ENCODE measurements at places on chromosomes 12 and 14.

- no peak for DNase-seq
Observed at GRCh38 chr12:9606736-9607372, 862 bp downstream of the KLRB1 start.

DNA sequence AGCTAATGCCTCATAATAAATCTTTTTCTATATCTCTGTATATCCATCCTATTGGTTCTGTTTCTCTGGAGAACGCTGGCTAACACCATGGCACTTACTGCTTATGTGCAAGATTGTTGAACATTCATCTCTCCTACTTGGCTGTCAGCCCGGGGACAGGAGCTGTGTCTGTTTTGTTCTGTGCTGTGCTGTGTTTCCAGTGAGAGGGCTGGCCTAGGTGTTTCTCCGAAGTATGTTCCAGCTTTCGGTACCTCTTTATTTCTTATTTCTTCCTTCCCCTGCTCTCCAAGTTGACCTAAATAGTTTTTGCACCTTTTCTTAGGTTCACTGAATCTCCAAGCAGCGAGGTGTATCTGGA is 18.8 kb upstream of the NR4A1 start:
- no peak for DNase-seq

- DNase-seq: no peak
Observed at GRCh38 chr12:106058256-106059182, 80.2 kb downstream of the NUAK1 start.

- no peak for DNase-seq
Observed at GRCh38 chr14:70057519-70058136, 131.1 kb downstream of the SLC8A3 start.

DNA sequence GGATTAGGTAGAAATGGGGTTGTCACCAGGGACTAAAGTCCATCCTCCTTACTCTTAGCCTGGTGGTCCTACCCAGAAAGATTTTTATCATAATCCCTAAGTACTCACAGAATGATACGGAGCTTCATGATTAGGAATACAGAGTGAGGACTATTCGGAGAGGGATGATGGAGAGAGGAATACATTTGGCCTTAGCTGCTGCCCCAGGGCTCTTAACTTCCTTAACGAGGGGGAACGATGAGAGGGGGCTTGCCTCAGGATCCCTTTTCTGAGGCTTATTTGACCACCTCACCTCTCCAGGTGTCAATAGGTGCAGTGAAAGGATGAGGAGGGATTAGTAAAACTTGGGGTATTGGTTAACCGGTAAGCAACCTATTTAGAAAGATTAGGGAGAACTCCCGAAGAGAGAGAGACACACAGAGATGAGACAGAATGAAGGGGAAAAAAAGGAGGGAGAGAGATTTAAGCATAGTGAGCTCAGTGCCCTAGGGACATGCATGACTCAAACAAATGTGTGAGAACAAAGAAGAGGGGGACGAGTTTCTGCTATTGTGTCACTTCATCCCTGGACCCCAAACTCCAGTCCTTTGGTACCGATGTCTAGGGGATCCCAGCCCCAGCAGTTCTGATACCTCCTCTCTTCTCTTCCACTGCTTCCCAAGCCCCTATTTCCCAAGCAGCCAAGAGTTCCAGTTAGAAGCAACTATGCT is 1.1 kb downstream of the NFE2 start:
- DNase-seq: no peak

GRCh38 chr12:44015333-44015941 is 179.6 kb downstream of the TMEM117 start:
- DNase-seq: peak; percentile 47

GRCh38 chr12:70383886-70384285 is 17.8 kb downstream of the KCNMB4 start:
- DNase-seq: no peak

DNA sequence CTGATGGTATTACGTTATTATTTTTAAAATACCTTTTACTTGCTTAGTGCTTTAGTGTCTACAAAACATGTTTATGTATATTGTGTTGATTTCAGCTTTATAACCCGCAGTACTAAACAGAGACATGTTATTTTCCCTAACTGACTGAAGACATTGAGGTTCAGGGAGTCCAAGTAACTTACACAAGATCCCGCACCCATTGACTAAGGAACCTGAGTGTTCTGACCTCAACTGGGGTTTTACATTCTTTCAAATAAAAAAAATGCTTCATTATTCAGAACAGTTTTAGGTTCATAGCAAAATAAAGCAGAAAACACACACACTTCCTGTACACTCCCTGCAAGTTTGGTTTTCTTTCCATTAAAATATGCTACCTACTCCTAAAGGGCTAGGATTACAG is 60.4 kb upstream of the METAP2 start:
- DNase-seq: no peak

DNA sequence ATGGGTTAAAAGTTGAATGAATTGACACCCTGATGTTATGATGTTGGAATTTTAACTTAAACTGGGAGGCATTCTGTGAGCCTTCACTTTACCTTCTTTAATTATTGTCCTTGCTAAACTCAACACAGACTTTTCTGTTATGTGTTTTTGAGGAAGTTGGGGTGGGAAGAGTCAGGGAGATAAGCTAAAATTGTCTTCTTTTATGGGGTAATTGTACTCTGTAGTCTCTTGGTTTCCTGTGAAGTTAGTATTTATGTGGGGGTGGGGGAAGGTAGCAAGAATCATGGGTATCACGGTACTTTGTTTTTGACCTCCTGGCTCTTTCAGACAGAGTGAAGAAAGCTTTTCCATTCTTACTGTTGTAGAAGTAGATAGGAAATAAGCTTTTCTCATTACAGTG is 32.9 kb downstream of the RAB21 start:
- DNase-seq: no peak

- no peak for DNase-seq
Observed at GRCh38 chr14:83058068-83058467, 1524.4 kb upstream of the SEL1L start.

DNA sequence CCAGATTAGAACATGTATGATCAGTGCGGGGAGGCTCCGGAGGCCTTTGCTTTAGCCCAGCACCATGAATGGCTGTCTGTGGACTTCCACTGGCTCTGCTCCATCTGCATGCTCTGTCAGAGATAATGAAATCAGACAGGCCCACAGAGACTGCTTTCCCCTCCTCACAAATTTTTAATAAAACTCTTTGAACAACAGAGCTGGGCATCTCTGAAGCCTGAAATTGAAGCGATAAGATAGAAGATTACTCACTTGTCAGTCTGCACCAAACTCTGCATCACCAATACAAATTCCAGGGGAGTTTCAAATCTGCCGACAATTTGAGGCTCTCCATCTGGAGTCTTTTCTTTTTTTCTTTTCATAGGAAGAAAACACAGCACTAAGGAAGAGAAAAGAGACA is 110.0 kb downstream of the DYRK2 start:
- DNase-seq: no peak

DNA sequence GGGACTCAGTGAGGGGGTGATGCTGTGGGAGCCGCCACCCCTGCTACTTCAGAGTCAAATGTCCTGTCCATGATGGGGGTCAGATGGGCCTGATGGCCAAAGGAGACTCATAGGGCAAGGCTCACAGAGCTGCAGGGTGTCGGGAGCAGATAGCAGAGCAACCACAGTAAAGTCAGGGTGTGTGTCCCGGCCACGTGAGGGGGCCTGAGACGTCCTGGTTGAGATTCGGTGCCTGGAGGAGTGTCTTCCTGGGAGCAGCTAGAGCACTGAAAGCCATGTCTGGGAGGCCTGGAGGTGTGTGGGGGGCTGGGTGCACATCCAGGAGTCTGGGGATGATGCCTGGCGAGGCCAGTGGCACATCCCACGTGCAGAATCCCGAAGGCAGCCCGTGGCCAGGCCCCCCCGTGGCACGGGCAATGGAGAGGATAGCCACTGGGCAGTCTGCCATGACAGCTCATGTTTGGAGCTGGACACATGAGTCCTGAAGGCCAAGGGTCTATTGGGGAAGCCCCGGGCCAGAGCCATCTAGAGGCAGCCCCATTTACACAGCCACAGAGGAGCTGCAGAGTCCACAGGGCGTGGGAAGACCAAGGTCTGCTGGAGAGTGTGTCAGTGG is 308.0 kb upstream of the SFSWAP start:
- DNase-seq: no peak

GRCh38 chr12:91561301-91561957 is 378.8 kb upstream of the DCN start:
- DNase-seq: no peak

- peak; percentile 65 for DNase-seq
Observed at GRCh38 chr12:88391556-88391955, 188.7 kb downstream of the KITLG start.

- no peak for DNase-seq
Observed at GRCh38 chr14:84361476-84361875, 1168.5 kb upstream of the FLRT2 start.

DNA sequence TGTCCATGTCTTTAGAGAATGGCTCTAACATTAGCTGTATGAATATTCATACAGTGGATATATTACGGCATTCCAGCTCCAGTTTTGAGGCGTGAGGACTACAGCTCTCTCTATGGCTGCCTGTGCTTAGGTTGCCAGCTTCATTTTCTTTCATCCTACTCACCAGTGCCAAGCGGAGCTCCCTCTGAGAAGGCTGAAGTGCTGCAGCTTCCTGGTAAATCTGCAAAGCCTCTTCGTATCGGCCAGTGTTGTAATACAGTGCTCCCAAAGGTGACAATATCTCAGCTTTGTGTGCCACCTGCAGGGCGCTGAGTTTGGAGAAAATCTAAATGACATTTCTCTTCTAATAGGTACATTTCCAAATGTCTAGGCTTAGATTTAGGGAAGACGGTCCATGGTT is 19.8 kb upstream of the OVCH1 start:
- no peak for DNase-seq
